ENCODE measurements at places on chromosomes 6 and 20.

DNA sequence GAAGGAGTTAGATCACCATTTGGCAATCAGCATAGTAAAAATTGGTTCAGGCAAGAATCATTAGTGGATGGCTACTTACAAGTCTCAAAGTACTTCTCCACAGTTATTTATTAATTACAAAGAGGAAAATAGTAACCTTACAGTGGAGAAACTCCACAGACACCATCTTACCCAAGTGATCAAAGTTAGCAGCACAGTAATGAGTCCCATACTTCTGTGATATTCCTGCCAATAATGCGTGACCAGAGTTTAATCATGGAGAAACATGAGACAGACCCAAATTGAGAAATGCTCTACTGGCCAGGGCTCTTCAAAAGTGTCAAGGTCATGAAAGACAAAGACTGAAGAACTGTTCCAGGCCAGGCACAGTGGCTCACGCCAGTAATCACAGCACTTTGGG, 9.5 kb downstream of the TBC1D7 start:
- DNase-seq, result no peak

DNA sequence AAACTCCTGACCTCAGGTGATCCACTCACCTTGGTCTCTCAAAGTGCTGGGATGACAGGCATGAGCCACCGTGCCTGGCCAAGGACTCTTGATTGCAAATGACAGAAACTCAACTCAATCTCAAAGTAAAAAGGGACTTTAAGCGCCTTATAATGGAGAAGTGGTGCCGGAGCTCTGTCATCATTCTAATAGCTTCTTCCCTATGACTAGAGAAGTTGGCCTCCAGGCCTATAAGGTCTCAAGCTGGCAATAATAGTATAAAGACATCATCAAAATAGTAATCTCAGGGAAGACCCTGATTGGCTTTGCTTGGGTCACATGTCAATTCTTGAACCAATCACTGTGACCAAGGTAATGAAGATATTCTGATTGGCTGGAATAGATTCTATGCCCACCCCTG, 8.5 kb upstream of the KIAA1755 start:
- DNase-seq, result no peak

DNA sequence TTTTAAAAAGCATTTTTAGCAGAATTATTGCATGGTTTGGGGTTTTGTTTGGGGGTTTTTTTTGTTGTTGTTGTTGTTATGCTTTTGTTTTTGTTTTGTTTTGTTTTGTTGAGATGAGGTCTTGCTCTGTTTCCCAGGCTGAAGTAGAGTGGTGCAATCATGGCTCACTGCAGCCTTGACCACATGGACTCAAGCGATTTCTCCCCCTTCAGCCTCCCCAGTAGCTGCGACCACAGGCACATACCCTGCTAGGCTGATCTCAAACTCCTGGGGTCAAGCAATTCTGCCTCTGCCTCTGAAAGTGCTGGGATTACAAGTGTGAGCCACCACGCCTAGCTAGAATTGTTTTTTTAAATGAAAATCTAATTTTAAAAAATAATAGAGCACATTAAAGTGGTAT, 35.7 kb downstream of the UBR2 start:
- DNase-seq, result no peak

- DNase-seq, result no peak
Observed at GRCh38 chr6:36906539-36907325, 21.0 kb downstream of the C6orf89 start.

DNA sequence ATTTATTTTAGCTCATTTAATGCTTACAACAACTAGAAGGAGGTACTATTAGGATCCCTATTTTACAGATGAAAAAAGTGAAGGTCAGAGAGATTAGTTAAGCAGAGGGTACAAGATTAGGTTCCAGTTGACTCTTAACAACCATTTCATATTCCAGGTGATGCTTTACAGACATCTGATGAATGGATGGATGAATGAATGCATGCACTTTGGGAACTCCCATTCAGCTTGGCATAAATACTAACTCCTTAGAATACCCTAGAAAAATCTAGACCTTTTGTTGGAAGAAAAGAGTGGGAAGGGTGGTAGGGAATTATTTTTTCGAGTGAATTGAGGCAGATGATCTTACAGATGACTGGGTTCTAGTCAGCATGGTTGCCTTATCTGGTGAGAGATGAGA, 746 bp upstream of the SNRPB2 start:
- DNase-seq, result no peak

DNA sequence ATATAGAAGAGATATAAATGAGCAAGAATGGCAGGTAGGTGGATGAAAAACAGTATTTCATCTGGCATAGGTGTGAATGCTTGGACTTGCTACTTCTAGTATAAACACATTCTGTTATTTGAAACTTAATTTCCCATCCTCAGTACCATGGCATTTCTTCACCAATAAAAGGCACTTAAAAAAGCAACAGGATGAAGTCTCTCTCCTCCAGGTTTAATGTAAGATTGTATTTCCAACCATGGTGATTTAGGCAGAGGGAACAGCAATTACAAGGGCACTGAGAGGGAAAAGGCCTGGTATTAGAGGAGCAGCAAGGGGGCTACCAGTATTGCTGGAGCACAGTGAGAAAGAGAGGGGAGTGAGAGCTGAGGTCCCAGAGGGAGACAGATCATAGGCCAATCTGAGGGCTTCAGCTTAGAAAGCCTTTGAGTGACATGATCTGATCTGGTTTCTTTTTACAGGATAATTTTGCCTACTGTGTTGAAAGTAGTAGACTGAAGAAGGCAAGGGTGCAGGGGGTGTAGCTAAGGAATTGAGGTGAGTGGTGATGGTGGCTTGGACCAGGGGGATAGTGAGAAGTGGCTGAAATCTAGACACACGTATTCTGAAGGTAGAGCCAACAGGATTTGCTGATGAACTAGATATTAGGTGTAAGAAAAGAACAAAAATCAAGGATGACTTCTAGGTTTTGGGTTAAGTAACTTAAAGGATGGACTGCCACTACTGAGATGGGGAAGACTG, 67.8 kb upstream of the SMIM29 start:
- DNase-seq, result no peak

DNA sequence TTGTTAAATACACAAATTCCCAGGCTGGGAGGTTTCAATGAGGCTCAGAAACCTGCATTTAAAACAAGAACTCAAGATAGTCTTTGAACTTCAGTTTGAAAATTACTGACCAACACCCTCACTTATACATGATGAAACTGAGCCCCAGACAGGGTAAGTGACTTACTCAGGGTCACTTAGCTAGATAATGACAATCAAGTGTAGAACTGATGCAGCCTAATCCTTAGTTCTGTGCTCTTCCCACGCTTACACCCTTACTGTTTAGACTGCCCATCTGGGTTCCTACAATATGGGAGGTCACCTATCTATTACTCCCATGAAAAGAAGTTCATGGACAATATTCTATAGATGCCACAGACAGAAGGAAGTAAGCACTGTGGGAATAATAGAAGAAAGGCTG, 24.5 kb upstream of the FAM135A start:
- no peak for DNase-seq

- no peak for DNase-seq
Observed at GRCh38 chr6:81834141-81834681, 81.7 kb upstream of the TENT5A start.

GRCh38 chr20:24782801-24783630, 166.1 kb upstream of the CST7 start:
- no peak for DNase-seq

DNA sequence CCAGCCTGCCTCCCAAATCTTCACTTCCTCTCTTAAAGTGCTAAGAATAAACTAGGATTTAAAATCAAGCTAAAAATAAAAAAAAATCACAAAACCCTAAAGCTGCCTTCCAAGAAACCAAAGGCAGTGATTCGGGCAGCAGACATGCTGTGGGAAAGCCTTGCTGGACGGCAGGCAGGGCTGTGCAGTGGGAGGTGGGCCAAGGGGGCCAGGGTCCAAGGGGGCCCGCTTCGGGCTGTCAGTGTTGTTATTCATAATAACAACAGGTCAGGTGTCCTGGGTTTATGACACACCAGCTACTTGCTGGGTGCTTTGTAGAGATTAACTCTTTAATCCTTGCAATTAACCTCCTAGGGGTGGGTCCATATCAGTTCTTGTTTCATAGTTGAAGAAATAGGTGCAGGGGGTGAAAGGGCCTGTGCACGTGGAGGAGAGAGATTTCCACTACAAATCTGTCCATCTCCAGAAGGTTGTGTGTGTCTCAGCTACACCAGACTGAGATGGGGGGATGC, 40.4 kb downstream of the CD40 start:
- no peak for DNase-seq

- no peak for DNase-seq
Observed at GRCh38 chr6:7914991-7915789, 4.6 kb upstream of the TXNDC5 start.

DNA sequence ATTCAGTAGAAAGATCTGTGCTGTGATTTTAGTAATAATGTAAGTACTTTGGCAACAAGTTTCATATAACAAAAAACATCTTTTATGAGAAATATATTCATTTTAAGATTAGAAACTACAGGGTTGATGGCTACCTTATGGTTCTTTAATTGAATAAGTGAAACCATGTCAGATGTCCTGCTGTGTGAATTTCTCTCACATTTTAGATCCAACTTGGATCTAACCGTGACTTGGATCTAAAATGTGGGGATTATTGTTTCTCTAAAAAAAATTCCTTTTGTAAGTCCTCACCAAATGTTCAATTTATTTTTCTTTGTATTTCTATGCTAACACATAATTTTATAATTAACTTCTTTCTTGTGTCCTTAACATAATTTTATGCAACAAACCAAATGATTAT, 30.4 kb downstream of the ZC2HC1B start:
- DNase-seq, result no peak

DNA sequence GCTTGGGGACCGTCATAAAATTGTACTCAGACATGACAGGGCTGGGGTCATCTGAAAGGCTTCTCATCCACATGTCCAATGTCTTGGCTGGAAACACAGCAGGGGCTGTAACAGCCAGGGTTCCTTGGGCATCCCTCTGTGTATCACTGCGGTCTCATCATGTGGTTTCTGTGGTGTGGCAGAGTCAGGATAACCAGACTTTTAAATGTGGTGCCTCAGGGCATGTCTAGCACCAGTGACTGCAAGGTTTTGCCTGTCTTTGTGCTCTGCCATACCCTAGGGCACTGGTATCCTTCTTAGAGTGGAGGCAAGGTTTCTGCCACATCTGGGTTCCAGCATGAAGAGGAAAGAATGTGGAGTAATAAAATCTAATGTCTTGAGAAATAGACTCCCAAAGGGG, 124.2 kb downstream of the PLEKHG1 start:
- no peak for DNase-seq

- no peak for DNase-seq
Observed at GRCh38 chr20:58500256-58500655, 14.9 kb downstream of the APCDD1L start.

DNA sequence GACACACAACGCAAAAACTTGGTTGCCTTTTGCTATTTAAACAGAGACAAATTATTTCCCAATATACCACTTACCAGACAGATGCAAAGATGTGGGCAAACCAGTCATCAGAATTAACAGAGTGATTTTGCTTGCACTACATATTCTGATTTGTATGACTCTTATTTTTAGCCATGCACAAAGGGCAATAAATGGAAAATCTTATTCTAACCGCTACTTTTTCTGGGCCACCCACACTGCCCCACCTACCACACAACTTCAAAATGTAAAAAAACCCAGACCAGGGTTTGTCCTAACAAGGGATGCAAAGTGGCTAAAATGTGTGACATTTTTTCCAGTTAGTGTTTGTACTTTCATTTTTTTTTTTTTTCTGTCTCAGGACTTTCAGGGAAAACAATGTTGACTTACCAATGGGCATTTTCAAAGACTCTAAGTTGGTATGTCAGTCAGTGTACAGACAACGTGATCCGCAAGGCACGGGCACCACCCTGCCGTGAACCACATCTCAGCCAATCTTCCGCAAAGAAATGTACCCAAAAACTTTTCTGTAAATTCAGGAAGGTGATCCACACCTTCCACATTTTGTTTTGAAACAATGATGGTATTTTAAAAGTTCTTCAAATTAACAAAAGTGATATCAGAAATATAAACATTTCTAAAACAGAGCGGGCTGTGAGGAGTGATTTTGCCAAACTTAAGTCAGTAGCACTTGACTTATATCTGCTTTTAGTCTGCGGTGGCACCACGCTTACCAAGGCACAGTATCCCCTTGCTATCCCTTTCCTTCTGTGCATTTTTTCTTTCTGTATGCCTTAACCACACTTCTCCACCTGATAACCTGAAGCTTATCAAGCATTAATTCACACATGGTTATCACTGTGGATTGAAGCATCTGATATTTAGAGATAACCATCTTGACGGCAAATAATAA, 185.6 kb downstream of the GJA10 start:
- DNase-seq, result no peak

GRCh38 chr6:99344289-99344688, 5.2 kb downstream of the FAXC start:
- no peak for DNase-seq

- no peak for DNase-seq
Observed at GRCh38 chr6:51654647-51655046, 432.8 kb downstream of the PKHD1 start.

- no peak for DNase-seq
Observed at GRCh38 chr6:31702405-31702818, 712 bp downstream of the ABHD16A start.

DNA sequence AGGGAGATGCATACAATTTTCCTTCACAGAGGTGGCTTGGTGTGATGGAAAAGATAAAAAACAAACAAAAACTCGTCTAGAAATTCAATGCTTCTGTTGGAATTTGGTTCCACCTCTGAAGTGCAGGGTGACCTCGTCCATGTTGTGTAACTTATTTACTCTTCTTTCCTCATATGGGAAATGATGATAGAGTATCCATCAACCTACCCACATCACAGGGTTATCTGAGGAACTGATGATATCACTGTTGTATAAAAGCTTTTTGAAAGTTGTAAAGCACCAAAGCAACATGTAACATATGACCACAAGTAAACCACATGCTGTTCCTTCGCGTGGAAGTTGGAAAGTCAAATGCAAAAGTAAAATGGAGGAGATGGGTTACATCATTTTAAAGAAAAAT, 212.0 kb upstream of the SGK1 start:
- DNase-seq, result no peak

DNA sequence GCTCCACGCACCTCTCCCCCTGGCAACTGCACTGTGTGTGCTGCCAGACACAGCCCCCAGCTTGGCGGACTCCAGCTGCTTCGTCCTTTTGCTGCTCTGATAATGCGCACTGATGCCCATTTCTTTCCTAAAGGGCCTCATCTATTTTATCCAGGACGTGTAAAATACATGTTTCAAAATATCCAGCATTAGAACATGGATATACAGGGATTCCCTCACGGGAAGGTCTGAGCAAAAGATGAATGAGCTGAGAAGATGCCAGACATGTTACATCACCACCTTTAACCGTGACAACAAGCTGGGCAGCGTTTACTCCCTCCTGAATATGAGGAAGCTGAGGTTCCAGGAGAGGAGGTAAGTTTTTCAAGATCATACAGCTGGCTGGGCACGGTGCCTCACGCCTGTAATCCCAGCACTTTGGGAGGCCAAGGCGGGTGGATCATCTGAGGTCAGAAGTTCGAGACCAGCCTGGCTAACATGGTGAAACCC, 32.8 kb downstream of the TNXB start:
- no peak for DNase-seq

DNA sequence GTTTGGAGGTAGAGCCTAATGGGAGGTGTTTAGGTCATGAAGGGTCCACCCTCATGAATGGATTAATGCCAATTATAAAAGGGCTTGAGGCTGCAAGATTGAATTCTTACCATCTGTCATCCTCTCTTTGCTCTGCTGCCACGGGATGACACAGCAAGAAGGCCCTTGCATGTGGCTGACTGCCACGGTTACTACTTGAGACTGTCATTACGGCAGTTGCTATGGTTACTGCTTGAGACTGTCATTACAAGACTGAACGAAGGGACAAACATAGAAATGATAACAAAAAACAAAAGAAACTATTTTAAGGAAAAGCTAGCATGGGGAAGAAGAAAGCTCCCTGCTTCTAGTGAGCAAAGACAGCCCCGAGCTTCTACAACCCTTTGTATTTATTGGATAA, 715.0 kb downstream of the TFAP2A start:
- DNase-seq, result no peak
